ENCODE measurements at places on chromosomes 7 and 10.

- no peak for DNase-seq
These were observed 557.4 kb downstream of the CALN1 start for GRCh38 chr7:71854546-71855397.

GRCh38 chr10:94193466-94193924, 169.2 kb downstream of the NOC3L start:
- no peak for DNase-seq

DNA sequence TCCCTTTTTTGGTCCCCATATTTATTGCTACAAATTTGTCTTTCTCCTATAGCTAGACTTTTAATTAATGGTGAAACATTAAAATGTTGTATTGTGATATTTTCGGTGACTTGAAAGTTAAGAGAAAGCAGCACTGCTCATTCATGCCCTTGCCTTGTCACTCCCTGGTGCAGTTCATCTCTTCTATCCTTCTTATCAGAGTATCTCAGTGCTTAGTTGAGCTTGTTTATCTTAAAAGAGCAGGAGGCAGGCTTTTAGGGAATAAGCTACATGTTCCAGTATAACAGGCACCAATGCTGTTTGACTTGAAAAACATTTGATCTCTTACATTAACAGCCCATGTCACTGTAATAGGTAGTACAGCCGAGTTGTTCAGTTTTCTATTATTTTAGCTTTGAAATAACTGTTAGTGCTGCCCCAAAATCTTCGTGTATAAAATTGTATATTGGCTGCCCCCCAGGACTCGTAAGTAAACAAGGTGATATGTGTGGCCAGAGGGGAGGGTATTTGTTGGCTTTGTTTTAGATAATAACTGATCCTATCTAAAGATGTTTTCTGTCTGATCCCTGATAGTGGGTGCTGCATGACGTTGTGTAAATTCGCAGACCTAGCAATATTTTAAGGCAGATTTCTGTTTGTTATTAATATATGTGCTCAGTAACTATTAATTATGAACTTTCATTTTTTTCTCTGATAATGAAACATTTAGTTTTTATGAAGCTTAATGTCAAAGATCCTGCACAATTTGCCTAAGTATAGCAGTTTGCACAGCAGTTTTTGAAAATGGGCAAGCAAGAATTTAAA, 96.5 kb downstream of the BTRC start:
- DNase-seq: no peak

- no peak for DNase-seq
These were observed 106.2 kb downstream of the REEP3 start for GRCh38 chr10:63627396-63627795.

DNA sequence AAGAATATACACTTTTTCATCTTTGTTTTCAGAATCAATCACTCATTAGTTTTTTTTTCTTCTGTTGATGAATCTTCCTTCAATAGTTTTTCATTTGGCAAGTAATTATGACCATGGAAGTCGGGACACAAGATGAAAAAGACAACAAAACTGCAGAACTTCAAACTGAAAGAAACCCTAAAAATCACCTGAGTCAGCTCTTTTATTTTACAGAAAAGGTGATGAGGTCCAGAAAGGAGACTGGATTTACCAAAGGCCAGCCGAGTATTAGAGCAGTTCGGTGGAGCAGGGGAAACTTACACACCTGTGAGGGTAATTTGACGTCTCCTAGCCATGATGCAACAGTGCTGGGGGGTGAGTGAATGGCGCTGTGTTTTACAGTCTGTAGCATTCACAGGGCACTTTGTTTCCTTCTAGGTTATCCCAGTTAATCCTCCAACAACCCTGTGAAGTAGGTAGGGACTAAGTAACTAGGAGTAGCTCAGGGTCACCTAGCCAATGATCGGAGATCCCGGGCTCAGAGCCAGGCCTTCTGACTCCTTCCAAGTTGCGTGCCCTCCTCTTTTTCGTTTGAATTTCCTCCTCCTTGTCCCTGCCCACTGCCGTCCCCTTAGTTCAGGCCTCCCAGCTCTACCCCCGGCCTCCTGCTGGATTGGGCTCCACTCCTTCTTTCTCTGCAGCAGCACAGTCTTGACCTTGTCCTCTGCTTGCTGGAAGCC, 14.0 kb downstream of the RBM20 start:
- DNase-seq: no peak

All from NCI-H1105 treated with DMSO at 0.1 percent for 48 hours (cell line).